Endodermal cell (in vitro differentiated cells): ENCODE measurements at places on chromosomes 6 and 20.
A peak's percentile ranks its signal among the peaks of the same experiment; 100 is the strongest.

DNA sequence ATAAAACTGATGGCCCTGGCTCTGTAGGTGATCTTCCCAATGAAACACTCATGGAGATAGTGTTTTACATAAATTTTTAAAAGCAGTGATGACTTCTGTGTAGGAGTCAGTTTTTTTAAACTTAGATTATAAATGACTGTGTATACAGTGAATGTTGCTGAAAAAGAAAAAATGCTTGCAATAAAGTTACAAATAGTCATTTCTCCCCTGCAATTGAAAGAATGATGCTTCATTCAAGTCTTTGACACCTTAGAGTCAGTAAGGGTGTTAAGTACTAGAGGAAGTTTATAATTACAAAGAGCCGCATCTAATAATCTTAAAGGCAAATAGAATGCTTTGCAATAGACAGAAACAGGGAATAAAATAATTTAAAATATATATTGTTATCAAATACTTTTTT lies 27.6 kb downstream of the ZNF292 start:
- no peak for DNase-seq

- no peak for DNase-seq
Observed at GRCh38 chr20:46139908-46140482, 21.9 kb downstream of the CD40 start.

GRCh38 chr6:29631860-29632731 lies 887 bp downstream of the GABBR1 start:
- DNase-seq, result peak; percentile 90

DNA sequence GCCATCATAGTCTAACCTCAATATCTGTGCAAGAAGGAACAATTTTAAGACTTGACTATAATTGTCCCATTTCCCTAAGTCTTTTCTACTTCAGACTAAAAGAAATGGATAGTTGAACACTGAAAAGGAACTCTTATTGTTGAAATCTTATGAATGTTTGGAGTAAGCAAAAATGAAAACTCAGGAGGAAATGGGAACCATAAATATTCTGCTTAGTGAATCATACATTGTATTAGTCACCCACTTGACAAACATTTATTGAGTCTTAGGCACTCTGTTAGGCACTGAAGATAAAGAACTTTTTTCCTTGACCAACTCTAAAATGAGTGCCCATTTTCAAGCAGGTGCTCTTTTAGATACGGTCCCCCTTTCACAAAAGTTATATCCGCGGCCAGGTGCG lies 8.7 kb downstream of the CCDC170 start:
- DNase-seq, result no peak

DNA sequence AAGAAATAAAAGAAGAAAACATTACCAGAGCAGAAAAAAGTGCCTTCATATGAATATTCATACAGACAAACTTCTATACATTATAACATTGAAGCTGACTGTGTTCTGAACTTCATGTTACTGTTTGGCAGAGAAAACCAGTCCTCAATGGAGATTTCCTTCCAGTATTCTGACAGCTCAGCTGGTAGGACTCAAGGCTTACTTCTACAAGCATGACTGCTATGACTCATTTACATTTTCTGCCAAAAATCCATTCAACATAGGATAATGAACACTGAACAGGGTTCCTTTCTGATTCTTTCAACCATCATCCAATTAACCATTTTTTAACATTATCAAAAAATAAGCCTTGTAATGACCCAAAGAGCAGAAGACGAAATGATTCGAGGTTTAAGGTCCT lies 25.4 kb downstream of the COL9A1 start:
- DNase-seq, result no peak

- DNase-seq, result peak; percentile 46
Observed at GRCh38 chr6:167479901-167480648, 155.2 kb downstream of the TTLL2 start.

DNA sequence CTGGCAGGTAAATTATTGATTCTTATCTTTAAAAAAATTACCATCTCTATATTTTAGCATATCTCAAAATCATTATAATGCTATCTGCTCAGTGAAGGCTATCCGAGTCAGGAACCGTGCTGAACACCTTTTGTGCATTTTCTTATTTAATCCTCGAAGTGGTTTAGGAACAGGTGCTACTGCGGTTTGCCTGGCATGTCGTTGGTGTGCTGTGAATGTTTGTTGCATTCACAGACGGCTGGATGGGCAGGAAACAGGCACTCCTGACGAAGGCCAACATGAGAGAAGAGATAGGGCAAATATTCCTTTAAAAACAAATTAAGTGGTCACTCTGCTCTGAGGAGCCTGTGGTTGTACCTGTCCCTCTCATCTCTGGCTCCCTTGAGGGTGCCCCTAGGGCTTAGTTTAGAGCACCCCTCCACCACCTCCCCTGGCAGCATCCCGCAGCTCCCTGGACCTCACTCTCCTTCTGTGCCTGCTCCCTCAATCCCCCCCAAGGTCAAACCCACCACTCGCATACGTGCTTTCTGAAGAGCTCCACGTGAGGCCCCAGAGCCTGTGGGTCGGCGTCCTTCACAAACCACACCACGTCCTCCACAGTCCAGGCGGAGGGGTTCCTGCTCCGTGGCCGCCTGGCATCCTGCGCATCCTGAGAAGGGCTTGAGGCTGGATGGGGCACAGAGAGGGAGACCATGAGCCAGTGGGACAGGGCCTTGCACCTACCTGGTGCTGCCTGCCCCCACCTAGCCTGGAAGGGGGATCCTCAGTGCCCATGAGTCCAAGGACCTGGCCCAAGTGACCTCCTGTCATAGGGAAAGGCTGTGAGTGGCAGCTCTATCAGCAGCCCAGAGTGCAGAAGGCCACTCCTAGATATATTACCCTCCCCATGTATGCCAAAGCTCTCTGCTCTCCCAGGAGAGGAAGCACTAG lies 116.5 kb downstream of the SCML4 start:
- peak; percentile 19 for DNase-seq

DNA sequence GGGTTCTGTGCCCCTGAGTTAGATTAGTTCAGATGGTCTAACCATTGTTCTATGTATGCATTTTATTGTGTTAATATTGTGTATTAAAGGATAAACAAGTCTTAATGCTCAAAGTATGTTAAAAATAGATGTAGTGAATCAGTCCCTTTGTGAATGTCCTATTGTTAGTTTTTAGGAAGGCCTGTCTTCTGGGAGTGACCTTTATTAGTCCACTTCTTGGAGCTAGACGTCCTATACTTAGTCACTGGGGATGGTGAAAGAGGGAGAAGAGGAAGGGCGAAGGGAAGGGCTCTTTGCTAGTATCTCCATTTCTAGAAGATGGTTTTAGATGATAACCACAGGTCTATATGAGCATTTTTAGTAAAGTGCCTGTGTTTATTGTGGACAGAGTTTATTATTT lies 12.3 kb upstream of the HMGN4 start:
- DNase-seq, result peak; percentile 7

GRCh38 chr6:95294043-95294442 lies 283.3 kb upstream of the MANEA start:
- DNase-seq, result no peak

GRCh38 chr6:7080311-7080710 lies 27.4 kb upstream of the RREB1 start:
- DNase-seq, result no peak

- no peak for DNase-seq
Observed at GRCh38 chr6:52603000-52603795, 26.3 kb upstream of the TRAM2 start.

GRCh38 chr6:93735099-93735498 lies 315.7 kb upstream of the EPHA7 start:
- no peak for DNase-seq

- no peak for DNase-seq
Observed at GRCh38 chr6:54070025-54070424, 41.2 kb upstream of the MLIP start.

GRCh38 chr20:49775229-49775693 lies 37.4 kb upstream of the SLC9A8 start:
- DNase-seq, result peak; percentile 83

DNA sequence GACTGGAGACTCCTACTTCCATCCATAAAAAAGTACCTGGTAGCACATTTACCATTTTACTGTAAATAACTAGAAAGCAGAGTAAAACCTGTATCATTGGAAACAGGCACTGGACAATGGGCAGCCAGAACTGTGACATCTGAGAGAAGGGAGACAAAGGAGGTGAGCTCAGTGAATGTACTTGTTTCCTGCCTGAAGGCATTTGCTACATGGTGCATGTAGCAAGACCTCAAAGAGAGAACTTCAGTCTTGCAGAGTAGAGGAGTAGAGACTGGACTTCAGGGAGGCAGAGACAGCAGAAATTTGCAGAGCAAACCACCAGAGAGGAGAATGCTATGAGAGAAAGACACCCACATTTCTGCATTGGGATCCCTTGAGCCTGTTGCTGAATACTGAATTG lies 171.0 kb upstream of the CCN2 start:
- no peak for DNase-seq

DNA sequence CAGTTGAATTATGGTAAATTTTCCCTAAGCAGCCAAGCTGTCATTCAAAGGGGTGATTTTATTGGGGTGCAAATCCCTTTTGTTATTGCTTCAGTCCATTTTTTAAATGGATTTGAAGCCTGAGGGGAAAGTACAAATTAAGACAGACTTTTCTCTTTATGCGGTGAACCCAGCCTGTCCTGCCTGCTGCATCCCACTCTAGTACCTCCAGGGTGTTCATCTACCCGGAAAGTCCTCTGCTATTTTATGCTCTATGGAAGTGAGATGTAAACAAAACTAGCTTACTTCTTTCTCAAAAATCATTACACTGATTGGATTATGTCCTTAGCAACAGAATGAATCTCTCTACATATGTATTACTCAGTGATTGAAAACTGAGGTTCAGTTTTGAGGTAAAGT lies 1088.9 kb upstream of the CITED2 start:
- no peak for DNase-seq

- DNase-seq, result no peak
Observed at GRCh38 chr6:90024633-90025032, 130.4 kb downstream of the GJA10 start.

GRCh38 chr20:62952968-62953838 lies 694 bp downstream of the SLC17A9 start:
- peak; percentile 83 for DNase-seq

DNA sequence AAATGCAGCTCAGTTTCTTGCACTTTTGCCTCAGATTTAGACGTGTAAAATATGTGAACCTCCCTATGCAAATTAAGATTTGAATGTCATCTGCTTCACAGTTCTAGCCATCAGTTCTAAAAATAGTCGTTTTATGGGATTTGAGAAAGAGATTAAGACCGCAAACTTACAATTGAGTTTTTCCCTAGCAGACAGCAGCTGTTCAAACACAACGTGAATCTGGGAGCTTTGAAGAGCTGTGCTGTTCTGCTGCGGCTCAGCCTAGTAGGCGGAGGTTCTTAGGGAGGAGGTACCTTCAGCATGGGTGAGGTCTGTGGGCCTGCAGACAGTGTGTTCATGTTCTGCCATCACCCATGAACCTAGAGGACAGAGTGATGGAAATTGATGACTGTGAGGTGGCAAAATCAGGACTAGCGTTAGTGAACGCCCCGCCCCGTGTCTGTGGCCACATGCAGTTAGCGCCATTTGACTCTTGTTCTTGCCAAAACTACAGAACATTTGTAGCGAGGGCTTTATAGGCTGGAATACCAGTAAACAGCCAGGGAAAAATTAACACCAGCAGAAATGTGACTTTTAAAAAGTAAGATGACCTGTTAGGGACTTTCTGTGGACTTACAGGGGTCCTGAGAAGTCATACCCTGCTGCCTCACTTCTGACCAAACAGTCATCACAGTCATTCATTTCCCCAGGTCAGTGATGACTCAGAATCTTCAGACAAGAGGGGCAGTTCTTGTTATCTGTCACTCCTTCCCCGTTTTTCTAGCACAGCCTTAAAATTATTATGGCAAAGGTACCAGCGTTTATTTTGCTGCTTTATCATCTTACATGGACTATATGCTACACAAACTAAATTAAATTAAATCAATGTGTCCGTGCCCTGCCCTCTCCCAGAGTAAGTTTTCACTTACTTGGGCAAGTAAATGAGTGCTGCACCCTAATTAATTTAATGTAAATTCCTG lies 84.3 kb upstream of the TMEM181 start:
- no peak for DNase-seq

DNA sequence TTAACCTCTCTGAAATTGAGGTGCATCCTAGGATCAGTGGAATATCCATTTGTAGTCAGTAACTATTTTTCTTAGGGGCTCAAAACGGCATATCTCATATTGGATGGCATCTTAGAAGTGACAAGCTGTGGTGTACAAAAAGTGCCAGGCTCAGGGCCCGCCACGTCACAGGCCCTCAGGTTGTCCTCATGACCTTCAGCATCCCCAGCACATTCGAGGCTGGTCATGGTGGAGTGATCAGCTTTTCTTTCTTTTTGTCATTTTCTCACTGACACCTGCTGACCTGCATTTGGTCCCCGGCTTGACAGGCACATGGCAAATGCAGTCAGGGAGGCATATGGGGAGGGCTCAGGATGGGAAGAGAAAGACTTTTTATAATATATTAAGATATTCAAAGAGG lies 7.1 kb upstream of the E2F1 start:
- no peak for DNase-seq

GRCh38 chr20:38194971-38195504 lies 30.0 kb upstream of the TGM2 start:
- DNase-seq, result peak; percentile 29

- no peak for DNase-seq
Observed at GRCh38 chr6:100103194-100103593, 109.2 kb upstream of the MCHR2 start.

DNA sequence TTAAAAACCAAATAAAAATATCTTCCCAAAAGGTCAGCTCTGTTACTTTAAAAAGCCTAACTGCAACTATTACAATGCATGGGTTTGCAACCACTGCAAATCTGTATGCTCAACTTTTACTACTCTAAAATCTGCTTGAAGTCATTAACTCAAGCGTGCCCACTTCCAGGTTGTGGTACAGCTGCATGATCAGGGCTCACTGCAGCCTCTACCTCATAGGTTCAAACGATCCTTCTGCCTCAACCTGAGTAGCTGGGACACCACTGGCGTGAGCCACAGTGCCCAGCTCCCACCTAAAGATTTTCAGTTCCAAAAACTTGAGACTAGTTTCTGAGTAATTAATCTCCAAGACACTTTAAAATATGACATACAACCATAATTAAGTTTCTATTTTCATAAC lies 8.2 kb downstream of the DIDO1 start:
- no peak for DNase-seq

- no peak for DNase-seq
Observed at GRCh38 chr20:13363473-13363872, 142.4 kb downstream of the ISM1 start.

GRCh38 chr6:109852713-109853112 lies 125.4 kb upstream of the GPR6 start:
- peak; percentile 28 for DNase-seq

- DNase-seq, result no peak
Observed at GRCh38 chr6:33136310-33136900, 55.9 kb downstream of the COL11A2 start.

- DNase-seq, result no peak
Observed at GRCh38 chr6:107021446-107022185, 6.4 kb upstream of the MTRES1 start.

- no peak for DNase-seq
Observed at GRCh38 chr20:62657956-62658355, 15.7 kb downstream of the SLCO4A1 start.
